Occipital lobe (tissue), 3 donors: ENCODE measurements at places on chromosomes 5 and 9. TPM values are rescaled to one million over a fixed set of nuclear protein-coding genes. Genes with fewer than 3 reads are reported as not detected.

Gene CCT5
- 271 TPM for total RNA-seq

Gene PCDHA6
- total RNA-seq = 24.8 TPM

Gene NDST1
- total RNA-seq = 23.1 TPM

Gene BASP1
- 359 TPM for total RNA-seq

Gene RGS7BP
- 17.6 TPM for total RNA-seq

Gene MLANA
- total RNA-seq = not detected

Gene CDH6
- total RNA-seq = 21.5 TPM

Gene AJM1
- total RNA-seq = 0.94 TPM

Gene MIGA2
- total RNA-seq = 18.4 TPM

Gene LRRC19
- total RNA-seq = not detected

Gene PRDM9
- total RNA-seq = not detected

Gene PTAR1
- total RNA-seq = 94.5 TPM

DNA sequence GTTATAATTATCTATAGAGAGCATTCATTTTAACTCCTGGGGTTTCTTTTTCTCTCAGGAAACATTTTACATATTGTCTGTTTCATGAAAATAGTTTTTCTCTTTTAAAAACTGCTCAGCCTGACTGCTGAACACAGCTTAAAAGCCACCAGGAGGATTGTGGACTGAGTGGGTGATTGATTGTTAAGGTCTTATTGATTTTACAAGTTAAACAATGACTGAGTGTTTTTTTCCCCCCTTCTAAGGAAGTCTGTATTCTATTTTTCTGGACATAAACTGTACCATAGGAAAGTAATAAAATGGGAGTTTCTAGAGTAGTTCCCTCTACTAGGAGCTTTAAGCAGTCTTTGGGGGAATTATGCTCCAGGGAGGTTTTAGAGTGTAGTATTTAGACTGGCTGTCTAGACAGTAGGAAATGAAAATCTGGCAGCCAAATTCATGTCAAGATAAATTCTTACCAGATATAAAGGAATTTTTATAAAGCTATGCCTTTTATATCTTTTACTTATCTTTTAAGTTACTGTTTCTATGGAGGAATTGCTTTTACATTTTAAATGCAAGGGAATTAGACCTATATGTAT is 463.9 kb downstream of the PRR16 start:
- DNase-seq = no peak

- no peak for DNase-seq
Measured at GRCh38 chr9:2613730-2614271, 7.8 kb upstream of the VLDLR start.

- DNase-seq = no peak
Measured at GRCh38 chr5:41519801-41520200, 9.4 kb upstream of the PLCXD3 start.

GRCh38 chr9:112032009-112032408 is 135.4 kb downstream of the UGCG start:
- DNase-seq = no peak

- no peak for DNase-seq
Measured at GRCh38 chr5:135039271-135040033, 5.4 kb upstream of the PITX1 start.

DNA sequence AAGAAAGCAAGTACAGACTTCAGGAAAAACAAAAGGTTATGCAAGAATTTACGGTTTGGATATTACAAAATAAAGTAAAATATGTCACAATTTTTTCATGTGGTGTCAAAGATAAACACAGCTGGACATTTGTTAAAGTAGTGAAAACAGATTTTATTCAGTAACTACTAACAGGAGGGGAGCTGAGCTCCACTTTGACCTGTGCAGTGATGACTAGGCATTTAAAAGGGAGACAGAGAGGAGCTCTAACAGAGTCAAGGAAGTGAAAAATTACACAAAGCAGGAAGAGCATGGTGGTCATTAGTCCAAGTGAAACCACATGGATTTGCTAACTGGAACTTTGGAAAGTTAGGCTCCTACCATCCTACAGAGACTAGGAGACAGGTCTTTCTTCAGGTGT is 263.6 kb upstream of the PCSK5 start:
- no peak for DNase-seq

DNA sequence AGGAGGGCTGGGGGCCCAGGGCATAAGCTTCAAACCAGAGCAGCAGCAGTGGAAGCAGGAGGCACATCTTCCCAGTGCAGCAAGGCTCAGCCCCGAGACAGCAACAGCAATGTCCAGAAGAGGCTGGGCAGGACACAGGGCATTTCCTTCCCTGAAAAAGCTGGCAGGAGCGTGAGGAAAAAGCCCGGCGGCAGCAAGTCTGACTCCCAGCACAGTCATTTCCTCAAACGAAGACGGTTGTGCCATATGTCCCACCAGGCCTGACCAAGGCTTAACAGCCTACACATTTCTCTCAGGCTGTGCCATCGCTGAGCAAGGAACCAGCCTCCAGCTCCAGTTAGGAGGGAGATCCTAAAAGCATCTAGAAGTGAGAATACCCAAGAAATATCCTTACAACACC is 74.5 kb downstream of the APTX start:
- no peak for DNase-seq

DNA sequence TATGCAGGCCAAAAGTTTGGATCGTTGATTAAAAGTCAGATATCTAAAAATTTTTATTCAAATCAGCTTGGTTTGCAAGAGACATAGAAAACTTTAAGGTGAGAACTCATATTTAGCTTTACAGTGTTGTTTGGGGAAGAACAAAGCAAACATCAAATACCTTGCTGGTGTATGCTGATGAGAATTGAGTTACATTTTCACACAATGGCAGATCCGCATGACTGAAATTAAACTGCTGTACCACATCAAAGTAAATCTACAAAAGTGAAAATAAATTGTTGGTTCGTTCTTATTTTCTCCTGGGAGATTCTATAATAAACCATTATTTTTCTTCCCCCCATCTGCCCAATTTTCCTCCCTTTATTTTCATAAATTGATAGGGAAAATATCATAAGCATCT is 198.2 kb upstream of the PCSK5 start:
- DNase-seq = no peak

- peak; percentile 72 for DNase-seq
Measured at GRCh38 chr5:134874831-134875655, 872 bp downstream of the TXNDC15 start.

DNA sequence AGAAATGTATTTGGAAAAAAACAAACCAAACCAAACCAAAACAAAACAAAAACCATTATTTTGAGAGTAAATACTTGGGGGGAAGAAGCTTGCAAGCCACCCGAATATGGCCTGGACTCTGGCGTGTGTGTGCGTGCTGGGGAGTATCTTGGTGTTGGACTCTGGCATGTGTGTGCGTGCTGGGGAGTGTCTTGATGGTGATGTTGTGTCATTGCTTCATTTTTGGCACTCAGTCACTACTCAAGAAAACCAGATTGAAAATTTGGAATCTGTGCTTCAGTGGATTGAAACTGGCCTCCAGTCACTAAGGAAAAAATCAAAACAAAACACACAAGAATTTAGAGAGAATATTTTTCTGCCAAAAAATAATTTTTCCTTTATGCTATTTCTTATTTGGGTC is 76.1 kb downstream of the ARRDC3 start:
- DNase-seq = no peak

DNA sequence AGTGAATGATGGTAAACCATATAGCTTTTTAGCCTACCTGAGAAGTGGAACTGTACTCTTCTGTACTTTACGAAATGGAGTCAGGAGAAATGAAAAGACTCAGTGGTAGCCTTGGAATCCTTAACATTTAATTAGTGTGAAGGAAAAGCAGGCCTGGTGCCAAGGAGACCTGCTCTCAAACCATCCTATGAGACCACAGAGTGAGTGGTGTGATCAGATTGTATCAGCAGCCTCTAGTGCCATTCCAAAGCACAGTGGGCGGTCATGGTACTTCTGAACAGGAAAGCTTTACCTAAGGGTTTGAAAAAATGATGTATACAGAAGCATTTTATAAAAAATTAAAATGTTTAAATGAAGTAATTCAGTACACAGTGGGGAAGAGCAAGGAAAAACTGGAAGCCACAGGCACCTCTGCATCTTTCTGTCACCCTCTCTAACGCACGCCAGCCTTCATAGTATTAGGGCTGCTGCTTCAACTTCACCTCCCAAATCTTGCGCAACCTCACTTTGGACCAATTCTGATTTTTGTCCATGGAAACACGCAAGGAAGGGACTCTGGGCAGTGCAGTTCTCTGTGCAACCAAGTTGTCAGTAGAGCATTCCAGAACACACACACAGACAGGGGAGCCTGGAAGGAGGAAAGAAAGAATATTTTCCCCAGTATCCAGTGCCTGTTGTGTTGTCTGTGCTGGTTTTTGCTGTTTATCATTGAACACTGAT is 203.7 kb downstream of the SH3GL2 start:
- no peak for DNase-seq

DNA sequence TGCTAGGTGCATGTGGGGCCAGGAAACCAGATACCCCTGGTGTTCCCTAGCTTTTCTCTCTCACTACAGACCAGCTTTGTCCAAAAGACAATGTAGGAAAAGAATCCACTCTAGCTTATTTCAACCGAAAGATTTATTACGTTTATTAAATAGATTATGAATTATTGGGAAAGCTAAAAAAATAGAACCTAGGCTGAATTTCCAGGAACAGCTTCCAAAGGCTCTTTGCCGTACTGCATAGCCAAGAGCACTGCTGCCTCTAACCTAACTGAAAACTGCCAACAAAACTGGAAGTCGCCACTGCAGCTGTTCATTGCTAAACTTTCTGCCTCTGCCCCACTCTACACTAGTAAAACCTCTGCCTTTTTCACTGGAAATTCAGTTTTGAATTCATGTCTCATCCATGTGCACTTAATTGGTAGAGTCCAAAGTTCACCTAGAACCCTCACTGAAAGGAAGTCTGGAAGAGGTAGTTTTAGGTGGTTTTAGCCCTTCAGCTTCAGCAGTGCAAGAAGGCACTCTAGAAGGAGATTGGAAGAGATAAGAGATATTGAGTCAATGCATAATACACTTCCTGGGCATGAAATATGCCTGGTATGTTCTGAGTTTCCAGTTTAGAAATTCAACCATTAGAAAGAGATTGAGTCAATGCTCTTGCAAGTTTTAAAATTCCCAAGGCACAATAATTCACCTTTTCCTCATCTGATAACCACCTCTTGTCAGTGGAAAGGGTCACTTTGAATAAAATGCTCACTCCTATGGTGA is 927.9 kb downstream of the MAT2B start:
- DNase-seq = no peak

DNA sequence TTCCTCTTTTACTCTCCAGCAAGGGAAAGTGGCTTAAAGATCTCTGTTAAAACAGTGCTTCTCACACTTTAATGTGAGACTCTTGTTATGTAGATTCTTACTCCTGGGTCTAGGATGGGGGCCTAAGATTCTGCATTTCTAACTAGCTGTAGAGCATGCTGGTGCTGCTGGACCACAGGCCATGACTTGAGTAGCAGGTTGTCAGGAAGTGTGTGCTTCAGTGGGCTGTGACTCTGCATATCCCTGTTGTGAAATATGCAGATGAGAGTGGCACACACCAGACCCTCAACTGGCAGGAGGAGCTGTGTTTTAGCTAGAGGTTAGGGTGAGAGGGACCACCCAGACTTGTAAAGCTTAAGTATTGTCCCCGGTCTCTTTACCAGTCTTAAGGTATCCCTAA is 191.1 kb upstream of the DMRT1 start:
- DNase-seq = no peak

DNA sequence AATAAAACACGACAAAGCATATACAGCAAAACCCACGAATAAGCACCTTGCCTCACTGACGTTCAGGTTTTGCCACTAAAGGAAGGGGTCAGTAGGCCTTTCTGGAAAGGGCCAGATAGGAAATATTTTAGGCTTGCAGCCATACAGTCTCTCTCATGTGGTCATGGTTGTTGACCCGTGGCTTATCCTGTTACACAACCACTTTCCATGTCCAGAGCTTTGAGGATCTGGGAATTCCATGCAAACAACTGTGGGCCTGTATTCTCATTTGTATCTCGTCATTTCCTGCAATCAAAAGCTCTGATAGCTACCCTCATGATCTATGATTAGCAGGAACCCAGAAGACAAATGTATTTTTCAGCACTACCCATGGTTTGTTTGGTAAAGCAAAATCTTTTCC is 108.3 kb downstream of the DRD1 start:
- no peak for DNase-seq

- DNase-seq = peak; percentile 92
Measured at GRCh38 chr9:127950513-127951289, 13.0 kb upstream of the DPM2 start.

GRCh38 chr9:92289708-92290390 is 3.6 kb downstream of the IARS1 start:
- DNase-seq = no peak

DNA sequence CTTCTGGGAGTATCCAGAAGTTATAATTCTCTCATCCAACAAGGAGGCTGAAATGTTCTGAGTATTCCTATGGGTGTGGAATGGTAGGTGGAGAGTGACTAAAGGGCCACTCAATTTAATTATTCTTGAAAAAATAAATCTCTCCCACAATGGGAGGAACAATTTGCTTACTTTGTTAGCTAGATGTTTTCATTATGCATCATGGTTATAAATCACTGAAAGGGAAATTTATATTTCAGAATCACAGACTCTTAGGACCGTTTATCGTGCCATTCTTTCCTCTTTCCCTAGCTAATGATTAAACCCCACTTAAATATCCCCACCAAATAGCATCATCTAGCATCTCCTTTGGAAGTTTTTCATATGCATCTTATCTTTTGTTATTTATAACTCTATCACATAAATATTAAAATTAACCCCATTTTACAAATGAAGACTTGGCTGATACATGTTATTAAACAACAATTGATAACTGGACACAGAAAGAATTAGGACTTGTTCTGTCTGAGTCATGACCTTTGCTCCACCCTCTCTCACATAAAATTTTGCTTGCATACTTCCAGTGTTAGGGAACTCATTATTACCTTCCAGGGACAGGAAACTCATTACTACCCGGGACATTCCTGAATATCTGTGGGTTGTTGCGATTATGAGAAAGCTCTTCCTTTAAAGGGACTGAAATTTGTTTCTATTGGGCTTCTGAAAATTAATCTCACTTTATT is 94.9 kb upstream of the NMUR2 start:
- no peak for DNase-seq

GRCh38 chr5:14871214-14872069 is at the start of gene ANKH:
Gene ANKH, minus strand, starts transcription at chr5:14871778. Its CDS starts 331 bp downstream, at chr5:14871447.
- DNase-seq = peak; percentile 63

GRCh38 chr9:134564431-134565170 is 77.0 kb upstream of the COL5A1 start:
- no peak for DNase-seq

- no peak for DNase-seq
Measured at GRCh38 chr9:297104-297972, 82.7 kb downstream of the DOCK8 start.

GRCh38 chr5:141039061-141039460 is 12.1 kb upstream of the PCDHB1 start:
- no peak for DNase-seq

DNA sequence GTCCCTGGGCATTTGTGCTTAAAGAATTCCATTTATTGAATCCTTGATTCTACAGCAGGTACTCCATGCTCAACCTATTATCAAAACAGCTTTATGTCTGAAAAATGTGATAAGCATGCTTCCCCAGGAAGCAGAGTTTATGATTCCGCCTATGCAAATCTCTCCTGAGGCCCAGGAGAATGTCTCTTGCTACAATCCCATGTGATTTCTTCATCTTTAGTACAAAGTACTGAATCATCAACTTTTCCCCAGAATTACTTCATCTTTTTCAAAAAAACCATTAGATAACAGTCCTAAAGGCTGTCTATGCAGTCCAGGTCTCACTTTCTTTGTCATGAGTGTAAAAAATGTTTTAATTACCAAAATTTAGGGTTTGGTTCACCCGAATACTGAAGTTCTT is 130.2 kb upstream of the ADAMTSL1 start:
- DNase-seq = no peak
